Esophagus squamous epithelium (tissue), 5 donors: ENCODE measurements at places on chromosomes 6 and 20.

- no peak for DNase-seq
These were observed 67.6 kb downstream of the ZNF831 start for GRCh38 chr20:59231124-59231804.

DNA sequence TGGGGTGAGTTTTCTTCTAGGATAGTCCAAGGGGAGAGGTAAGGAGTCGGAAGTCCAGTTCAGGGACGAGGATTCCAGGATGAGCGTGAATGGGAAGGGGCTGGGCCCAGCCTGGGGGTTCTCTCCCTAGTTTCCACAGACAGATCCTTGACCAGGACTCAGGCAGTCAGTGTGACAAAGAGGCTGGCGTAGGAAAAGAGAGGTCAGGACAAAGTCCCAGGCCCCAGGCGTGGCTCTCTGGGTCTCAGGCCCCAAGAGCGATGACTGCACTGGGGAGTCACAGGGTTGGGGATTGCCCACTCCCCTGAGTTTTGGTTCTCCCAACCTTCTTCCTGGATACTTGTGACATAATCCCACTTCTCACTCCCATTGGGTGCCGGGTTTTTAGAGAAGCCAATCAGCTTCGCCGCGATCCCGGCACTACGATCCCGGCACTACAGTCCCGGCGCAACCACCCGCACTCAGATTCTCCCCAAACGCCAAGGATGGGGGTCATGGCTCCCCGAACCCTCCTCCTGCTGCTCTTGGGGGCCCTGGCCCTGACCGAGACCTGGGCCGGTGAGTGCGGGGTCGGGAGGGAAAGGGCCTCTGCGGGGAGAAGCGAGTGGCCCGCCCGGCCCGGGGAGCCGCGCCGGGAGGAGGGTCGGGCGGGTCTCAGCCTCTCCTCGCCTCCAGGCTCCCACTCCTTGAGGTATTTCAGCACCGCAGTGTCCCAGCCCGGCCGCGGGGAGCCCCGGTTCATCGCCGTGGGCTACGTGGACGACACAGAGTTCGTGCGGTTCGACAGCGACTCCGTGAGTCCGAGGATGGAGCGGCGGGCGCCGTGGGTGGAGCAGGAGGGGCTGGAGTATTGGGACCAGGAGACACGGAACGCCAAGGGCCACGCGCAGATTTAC lies 46.2 kb upstream of the TRIM26 start:
- no peak for DNase-seq

GRCh38 chr20:4226330-4227084 lies 211.1 kb upstream of the RNF24 start:
- no peak for DNase-seq

- no peak for DNase-seq
These were observed 407.6 kb downstream of the PREX1 start for GRCh38 chr20:48420176-48420575.

DNA sequence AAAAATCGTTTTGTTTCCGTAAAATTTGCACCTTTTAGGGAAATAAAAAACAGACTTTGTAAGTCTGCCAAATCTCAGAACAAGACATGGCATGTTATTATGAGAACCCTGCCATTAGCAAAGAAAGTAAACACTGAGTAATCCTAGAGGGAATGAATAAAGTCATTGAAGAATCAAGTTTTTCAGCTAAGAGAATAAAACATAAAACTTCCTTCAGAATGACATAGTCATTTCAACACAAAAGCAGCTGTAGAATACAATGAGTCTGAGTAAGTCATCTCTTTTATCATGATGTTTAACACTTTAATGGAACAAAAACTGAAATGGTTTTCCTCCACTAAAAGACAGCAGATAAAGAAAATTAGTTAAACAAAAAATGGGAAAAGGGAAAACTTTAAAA lies 10.3 kb upstream of the DST start:
- no peak for DNase-seq

DNA sequence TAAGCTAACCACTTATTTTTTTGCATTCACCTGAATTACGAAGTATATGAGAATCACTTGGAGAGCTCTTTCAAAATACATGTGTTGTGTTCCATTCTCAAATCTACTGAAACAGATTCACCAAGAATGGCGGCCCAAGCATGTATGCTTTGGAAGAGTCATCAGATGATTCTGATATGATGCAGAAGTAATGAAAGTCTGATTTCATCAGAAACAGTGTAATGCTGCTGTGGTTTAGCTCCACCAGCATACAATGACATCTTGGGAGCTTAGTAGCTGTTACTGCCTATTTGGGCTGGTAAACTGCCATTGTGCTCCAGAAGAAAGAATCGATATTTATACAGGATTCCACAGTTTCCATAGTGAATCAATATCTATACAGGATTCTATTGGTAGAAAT lies 52.9 kb downstream of the UBR2 start:
- no peak for DNase-seq

DNA sequence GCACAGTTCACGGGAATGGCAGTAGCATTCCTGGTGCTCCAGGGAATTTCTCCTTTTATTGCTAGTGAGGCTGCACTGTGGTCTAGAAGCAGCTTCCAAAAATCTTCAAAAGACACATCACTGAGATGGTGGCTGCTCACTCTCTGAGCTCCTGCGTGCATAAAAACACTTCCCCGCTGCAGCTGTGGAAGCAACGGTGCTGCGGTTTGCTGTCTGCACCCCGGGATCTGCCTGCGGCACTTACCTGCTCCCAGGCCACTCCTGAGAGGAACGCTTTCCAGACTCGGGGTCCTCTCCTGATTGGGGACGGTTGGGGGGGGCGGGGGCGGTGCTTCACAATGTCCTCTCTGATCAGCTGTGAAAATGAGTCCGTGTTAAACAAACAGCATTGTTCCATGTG lies 77.9 kb downstream of the TMEM242 start:
- no peak for DNase-seq

GRCh38 chr6:106360989-106361430 lies 493 bp downstream of the CRYBG1 start:
- no peak for DNase-seq

GRCh38 chr20:57892471-57892870 lies 182.7 kb upstream of the PMEPA1 start:
- no peak for DNase-seq

- DNase-seq: no peak
These were observed 40.4 kb upstream of the NAA20 start for GRCh38 chr20:19976595-19977372.

DNA sequence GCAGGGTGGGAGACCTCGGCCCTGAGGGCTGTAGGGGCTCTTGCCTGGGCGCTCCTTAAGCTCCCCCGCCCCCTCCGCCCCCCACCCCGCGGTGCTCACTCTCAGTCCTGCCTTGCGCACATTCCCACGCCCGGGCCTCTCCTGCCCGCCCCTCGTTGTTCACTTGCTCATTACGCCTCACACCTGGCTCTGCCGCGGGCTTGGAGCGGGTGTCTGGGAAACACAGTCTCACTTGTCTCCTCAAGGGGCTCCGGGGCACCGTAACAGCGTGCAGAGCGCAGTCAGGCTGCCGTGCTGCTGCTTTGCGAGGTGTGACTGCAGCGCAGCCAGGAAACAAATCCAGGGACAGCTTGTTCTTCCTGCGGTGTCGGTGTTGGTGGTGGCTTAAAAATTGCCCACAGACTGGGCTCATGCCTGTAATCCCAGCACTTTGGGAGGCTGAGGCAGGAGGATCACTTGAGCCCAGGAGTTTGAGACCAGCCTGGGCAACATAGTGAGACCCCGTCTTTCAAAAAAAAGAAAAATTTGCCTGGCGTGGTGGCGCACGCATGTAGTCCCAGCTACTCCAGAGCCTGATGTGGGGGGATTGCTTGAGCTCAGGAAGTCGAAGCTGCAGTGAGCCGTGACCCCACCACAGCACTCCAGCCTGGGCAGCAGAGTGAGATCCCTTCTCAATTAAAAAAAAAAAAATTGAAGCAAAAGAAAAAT lies 4.6 kb downstream of the NPBWR2 start:
- no peak for DNase-seq

DNA sequence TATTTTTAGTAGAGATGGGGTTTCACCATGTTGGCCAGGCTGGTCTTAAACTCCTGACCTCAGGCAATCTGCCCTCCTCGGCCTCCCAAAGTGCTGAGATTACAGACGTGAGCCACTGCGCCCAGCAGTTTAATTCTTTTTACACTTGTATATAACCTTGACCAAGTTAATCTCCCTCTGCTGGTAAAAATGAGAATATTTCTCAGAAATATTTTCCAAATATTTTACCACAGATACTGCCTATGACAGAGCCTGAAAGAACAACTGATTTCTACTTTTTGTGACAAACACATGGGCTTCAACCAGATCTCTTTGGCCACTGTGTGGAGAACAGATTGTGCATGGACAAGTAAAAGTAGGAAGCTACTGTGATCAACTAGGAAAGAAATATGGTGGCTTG lies 21.2 kb upstream of the NHSL1 start:
- no peak for DNase-seq

DNA sequence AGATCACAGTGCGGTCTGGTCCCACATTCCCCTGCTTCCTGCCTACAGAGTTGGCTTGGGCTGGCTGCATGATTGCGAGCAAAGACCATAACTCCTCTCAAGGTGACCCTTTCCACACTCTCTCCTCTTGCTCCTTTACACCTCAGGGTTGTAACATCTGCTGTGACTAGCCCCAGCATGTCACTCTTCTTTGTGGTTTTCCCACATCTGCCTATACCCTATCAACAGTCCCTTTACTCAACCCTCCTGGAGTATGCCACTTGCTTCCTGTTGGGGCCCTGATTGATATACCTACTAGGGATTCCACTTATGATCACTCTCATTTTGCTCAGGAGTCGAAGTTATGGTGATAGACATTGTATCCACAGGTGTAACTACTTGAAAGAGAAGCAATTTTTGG lies 58.9 kb upstream of the SGK1 start:
- DNase-seq: no peak

- no peak for DNase-seq
These were observed 245.7 kb downstream of the RNF144B start for GRCh38 chr6:18632670-18633410.

- DNase-seq: no peak
These were observed 19.6 kb upstream of the RREB1 start for GRCh38 chr6:7088076-7088742.

DNA sequence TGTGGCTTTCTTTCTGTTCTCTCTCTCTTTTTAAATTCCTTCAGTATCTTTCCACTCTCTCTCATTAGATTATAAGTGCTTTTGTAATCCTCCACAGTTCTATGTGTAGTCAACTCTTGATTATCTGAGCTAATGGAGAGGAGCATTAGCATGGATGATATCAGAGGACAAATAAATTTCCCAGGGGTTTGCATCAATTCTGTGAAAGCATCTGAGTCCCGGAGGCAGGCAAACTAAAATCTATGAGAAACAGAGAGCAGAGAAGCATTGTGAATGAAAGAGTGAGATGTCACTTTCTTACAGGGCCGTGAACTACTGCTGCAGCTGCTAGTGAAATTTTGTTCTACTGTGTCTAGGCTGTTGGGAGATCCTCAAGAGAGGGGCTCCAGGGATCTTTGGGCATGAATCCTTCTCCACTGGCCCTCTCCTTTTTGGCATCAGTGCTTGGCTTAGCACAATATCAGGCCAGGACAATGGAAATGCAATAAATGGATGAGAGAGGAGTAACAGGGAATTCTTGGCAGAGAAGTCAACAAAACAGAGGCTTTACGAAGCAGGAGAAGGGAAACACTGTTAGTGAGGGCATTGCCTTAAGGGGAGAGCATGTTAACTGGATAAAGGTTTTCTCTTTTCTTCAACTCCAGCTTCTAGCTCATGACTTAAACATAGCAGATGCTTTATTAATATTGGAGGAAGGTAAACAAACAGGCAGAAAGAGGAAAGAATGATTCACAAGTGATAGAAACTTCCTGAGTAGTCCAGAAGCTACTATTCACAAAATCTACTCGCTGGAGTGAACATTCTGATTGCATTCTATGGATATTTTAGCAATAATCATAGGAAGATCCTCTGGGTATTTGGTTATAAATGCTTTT lies 847.0 kb upstream of the MAP3K7 start:
- DNase-seq: no peak

GRCh38 chr20:43948455-43948854 lies 33.8 kb downstream of the TOX2 start:
- DNase-seq: no peak

DNA sequence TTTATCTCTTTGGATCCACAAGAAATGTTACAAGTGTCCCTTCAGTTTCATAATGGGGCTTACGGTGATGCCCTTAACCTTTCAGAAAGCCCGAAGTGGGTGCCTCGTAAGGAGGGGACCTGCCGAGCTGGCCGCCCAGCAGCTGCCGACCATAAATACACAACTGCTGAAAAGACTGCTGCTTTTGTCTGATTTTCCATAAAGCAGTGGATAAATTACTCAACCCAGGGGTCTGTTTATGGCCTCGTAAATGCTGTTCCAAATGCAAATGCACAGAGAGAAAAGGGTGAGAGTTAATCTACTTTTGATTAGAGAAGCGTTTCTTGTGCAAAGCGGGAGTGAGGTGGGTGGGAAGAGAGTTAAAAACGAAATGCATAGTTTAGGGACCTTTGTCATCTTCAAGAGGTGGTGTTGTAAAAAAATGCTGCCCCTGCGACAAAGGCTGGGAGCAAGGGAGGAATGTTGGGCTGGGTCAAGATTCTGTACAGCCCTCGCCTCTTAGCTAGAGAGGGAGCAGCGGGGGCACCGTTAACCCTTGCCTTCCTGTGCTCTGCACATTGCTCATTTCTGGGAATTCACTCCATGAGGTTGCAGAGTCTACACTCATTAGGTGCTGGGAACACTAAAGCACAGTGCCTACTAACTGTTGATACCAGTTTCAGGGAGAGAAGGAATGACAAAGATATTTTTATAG lies 112.0 kb upstream of the MTHFD1L start:
- no peak for DNase-seq

- DNase-seq: no peak
These were observed 142.2 kb upstream of the ATXN1 start for GRCh38 chr6:16903470-16903869.

DNA sequence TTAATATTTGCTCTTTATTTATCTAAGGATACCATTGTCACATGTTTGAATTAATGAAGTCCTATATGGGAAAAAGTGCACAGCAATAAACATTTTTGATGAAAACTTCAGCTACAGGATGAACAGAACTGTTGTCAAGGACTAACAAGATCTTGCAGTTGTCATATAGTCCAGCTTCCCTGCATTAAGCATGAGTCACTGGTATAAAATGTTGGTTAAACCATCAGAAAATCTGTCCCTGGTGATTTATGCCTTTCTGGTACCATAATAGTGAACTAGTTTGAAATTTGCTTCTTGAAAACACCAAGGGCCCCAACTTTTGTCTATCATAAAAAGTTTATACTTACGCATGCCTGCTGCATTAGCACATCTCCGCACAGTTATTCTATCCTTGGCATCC lies 60.4 kb upstream of the RSPO3 start:
- DNase-seq: no peak

DNA sequence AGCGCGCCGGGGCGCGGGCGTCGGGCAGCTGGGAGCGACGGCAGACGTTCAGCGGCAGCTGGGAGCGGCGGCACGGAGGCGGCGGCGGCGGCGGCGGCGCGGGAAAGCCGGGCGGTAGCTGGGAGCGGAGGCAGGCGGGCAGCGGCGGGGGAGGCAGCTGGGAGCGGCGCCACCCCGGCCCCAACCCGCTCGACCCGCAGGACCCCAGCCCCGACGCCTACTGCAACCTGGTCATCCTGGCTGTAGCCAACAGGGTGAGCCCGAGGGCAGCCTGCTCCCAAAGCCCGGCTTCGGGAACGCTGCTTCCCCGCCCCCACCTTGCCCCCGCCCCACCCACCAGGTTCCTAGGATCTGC lies 8.9 kb downstream of the CCM2L start:
- no peak for DNase-seq

GRCh38 chr6:43862925-43863324 lies 92.9 kb downstream of the VEGFA start:
- no peak for DNase-seq

GRCh38 chr20:42795111-42795695 lies 394.5 kb downstream of the PTPRT start:
- no peak for DNase-seq

- DNase-seq: no peak
These were observed 3.9 kb upstream of the TEAD3 start for GRCh38 chr6:35500782-35501181.
